ENCODE measurements at places on chromosomes 12 and 14.
A peak's percentile ranks its signal among the peaks of the same experiment; 100 is the strongest.

DNA sequence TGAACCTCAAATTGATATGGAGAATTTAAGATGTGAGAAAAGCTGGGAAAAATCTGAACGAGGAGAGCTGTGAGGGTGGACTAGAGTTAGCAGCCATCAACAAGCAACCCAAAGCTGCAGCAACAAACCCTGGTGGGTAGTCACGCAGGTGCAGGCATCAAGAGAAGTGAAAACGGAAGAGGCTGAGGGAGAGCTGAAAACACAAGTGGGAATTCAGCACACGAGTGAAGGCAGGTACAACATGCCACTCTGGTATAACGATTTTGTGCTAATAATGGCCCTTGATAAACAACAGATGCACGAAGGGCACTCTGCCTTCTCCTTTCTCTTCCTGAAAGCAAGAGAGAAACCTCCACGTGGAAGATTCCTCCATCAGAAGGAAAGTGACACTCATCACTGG, 11.5 kb downstream of the TCL1B start:
- no peak for DNase-seq

DNA sequence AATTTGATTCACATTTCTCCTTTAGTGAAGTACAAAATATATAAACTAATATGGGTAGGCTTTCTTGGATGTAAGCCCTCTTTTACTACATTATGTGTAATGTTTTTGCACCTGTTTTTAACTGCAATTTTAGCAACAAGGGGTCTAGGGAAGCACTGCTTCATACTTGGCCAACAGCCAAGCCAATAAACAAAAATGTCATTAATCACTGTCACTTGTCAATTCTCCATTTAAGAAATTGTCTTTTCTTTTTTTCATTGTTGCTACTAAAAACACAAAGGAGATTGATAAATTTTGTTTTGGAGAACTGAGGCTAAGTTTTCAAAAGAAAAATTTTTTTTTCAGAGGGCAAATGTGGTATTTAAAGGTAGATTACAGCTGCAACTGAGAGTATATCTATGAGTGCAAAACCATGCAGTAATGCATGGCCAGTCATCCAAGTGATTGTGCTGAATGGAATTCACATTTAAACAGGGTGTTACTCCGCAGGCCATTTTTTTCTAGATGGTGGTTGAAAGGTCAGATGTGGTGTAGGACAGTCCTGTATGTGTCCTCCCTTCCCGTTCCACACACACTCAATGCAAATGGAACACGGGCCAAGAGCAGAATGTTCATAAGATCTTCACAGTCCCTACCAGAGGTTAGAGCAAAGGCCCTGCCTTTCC, 503.0 kb upstream of the LMO3 start:
- peak; percentile 78 for DNase-seq

DNA sequence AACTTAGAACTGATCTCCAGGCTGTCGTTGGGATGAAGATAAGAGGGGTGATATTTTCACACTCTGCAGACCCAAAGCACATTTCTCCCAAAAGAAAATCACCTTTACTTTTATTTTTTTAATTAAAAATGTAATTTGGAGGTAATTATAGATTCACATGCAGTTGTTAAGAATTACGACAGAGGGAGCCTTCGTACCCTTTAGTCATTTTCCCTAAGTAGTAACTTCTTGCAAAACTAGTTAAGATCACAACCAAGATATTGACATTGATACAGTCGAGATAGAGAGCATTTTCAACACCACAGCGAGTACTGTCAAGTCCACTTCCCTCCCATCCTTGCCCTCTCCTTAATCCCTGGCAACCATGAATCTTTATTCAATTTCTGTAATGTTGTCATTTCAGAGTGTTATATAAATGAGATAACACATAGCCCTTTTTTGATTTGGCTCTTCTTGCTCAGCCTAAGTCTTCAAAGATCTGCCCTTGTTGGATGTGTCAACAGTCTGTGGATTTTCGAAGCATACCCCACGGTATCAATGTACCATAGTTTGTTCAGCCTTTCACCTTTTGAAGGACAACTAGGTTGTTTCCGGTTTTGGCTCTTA, 39.6 kb downstream of the DNAH10 start:
- peak; percentile 29 for DNase-seq

DNA sequence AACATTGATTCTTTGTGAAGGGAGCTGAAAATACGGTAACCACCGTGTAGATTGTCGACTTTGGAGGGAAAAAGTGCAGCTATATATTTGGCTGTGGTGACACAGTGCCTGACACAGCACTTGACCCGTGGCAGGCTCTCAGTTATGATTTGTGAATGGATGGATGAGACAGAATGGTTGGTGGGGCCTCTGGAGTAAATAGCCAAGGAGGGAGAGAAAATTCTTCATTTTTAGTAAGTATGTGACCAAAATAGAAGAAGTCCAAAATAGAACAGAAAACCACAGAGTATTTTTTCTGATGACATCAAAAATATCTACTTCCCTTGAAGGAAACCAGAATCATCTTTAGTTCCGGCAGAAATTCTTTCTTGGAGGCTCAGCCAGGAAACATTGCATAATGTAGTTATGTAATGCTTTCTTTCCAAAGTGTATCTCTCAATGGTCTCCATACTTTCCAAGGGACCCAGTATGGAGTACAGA, 82.0 kb upstream of the WSCD2 start:
- DNase-seq, result no peak

GRCh38 chr14:61355892-61356325, 34.5 kb downstream of the PRKCH start:
- peak; percentile 47 for DNase-seq

- peak; percentile 80 for DNase-seq
Measured at GRCh38 chr12:51028126-51028812, 2.1 kb upstream of the SLC11A2 start.

DNA sequence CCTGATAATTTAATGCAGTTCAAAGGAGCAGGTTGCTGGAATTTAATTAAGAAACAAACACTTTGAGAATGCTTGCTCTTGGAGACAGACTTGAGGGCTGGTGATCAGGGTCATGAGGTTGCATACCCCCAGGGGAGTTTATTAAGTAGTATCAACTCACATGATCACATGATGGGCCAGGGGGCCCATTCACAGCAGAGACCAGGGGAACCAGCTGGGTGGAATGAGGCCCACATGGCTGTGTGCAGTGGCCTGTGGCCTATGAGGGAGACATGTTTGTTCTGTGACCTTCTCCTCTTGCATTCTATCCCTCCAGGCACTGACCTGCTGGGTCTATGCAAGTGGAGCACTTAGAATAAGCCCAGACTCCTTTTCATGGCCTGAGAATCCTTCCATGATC, 266.6 kb upstream of the PWP1 start:
- DNase-seq, result peak; percentile 73

DNA sequence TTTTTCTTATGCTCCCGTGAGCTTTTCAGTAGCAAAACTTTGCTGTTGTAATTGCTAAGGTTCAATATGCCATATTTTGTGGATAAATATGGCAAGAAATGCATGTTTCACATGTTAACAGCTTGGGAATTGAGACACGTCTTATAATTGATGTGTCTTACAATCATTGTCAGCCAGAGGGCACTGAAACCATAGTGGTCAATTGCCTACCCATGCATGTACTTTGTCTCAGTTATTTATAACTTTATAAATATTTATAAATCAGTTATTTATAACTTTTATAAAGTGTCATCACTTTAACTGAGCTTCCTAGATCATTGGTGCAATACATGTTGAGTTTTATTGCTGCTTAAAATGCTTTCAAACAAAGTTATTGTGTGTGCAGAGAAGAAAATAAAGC, 82.0 kb downstream of the CATSPERB start:
- peak; percentile 10 for DNase-seq

- DNase-seq, result no peak
Measured at GRCh38 chr12:24172031-24172772, 222.7 kb upstream of the SOX5 start.

DNA sequence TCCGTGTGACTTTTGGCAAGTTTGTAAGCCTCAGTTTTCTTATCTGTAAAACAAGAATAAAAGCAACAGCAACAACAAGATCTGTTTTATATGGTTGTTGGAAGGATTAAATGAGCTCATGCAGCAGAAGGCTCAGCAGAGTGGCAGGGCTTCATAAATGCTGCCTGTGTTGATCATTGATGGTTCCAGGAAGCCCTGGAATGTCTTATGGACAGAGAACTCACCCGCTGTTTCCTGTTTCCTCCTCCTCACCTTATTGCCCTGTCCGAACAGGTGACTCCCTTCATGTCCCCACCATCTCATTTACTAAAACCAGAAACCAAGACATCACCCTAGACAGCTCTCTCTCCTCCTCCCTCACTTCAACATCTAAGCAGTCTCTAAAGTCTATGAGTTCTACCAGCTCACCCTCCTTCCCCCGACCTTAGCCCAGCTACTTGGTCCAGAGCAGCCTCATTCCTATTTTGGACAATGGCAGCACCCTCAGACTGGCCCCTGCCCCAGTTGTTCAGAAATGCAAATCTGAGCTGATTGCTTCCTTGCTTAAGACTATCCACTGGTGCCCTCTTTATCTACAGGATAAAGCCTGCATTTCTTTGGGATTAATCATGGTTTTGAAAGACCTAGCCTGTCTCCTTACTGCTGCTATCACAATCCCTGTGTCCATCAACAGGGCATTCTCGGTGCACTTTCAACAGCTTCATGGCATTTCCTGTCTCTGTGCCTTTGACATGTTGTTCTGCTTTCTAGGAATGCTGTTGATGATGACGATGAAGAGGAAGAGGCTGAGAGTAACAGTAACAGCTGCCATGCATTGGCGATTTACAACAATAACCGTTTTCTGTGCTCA, 21.4 kb upstream of the GSG1 start:
- DNase-seq, result no peak

DNA sequence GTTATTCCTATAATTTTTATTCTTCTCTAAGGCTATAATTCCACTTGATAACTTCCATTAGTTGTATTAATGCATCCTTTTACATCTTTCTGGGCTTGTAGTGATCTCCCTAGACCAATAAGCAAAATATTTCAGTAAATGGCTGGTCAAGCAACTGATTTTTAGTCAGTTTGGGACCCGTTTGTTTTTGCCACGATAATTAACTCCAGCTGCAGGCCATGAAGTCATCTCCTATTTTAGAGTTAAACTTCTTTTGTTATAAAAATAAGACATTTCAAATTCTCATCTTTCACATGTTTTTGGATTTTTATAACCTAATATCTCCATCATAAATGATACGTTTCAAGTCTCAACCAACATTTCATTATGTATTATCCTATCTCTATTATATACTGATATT, 49.4 kb downstream of the MAGOHB start:
- no peak for DNase-seq

GRCh38 chr12:57745485-57745881, 644 bp downstream of the TSPAN31 start:
- DNase-seq, result no peak

- no peak for DNase-seq
Measured at GRCh38 chr12:91774434-91774921, 371.2 kb downstream of the BTG1 start.

DNA sequence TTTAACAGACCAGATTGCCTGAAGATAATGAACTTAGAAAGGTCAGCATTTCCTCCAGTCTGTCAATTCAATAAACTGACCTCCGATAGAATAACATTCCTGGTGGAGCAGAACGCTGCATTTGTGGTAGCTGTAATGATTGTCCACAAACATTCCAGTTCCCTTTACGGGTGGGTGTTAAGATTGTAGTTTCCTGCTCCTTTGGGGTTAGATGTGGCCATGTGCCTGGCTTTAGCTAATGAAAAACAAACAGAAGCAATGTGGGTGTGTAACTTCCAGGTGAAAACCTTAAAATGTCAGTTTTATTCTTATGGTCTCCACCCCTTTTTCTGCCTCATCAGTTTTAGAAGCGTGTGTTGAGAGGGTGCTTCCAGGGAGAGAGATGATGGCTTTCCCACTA, 217.3 kb upstream of the CRY1 start:
- peak; percentile 57 for DNase-seq

GRCh38 chr12:45989287-45989686, 1.1 kb downstream of the SCAF11 start:
- DNase-seq, result no peak

GRCh38 chr14:68552602-68553001, 240.3 kb downstream of the ZFP36L1 start:
- DNase-seq, result peak; percentile 23

- DNase-seq, result no peak
Measured at GRCh38 chr14:64821651-64822050, 58.1 kb downstream of the SPTB start.

DNA sequence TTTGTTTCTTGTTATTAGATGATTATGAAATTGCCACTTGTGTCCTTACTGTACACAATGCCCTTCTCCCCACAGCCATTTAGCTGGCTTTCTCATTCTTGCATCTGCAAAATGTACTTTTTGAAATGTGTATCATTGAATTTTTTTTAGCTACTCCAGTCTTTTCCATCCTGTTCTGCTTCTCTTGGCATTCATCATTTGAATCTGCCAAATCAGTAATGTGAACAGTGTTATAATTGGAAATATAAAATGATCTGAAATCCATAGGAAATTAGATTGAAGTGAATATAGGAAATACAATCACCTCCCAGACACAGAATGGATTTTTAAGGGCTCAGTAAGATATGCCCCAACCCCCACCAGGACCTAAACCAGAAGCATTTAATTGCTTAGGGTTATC, 253.4 kb downstream of the C12orf50 start:
- no peak for DNase-seq

DNA sequence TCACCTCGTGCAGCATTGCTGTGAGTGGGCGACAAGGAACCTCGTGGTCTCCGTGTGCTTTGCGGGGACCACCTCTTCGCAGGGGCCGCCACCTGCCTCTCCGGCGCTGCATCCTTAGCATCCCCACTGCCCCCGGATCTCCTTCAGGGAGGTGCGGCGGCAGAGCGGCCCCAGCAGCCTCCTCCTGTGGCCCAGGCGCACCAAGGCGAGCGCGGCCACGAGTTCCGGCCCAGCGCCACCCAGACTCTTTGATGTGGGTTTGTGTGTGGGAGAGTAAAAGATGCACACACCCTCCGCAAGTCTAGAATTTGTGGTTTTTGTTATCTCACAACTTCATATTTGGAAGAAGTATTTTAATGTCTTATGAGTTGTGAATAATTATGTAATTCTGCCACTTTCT, 118.8 kb upstream of the DIO3 start:
- DNase-seq, result no peak

DNA sequence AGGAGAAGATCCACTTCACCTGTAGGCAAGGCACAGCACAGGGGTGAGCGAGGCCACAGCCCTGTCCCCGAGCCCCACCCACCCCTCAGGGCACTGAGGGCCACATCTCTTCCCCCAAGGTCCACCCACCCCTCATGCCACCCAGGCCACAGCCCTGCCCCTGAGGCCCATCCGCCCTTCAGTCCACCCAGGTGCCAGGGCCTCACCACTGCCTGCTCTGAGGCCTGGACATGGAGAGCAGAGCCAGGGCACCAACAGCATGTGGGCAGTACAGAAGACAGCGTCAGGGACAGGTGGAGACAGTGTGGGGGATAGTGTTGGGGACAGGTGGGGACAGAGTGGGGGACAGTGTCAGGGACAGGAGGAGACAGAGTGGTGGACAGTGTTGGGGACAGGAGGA, 138.3 kb downstream of the TMEM121 start:
- no peak for DNase-seq

DNA sequence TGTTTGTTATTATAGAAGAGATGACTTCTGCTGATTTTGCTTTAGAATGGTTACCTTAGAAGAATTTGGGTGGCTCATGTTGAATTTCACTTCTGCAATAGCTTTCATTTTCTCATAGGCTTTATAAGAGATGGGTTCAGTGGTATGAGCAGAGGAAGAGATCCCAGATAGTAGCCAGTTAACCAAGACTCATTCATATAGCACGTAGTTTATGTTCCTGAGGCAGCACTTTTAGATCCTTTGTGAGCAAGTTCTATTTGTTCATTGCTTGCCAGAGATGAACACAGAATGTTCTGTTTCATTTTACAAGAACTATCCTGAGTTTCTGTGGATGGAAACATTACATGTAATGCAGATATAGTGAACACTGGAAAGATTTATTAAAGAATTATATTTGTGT, 32.2 kb downstream of the RAB21 start:
- DNase-seq, result no peak

Data from NCI-H69 (cell line).